ENCODE measurements at places on chromosomes 2 and 18. TPM values are rescaled to one million over a fixed set of nuclear protein-coding genes. Genes with fewer than 3 reads are reported as not detected.

PLEKHA3 gene
- total RNA-seq, result 11.2 TPM

GRB14 gene
- total RNA-seq, result 0.43 TPM

PAPOLG gene
- 14.7 TPM for total RNA-seq

PTPN2 gene
- 46.6 TPM for total RNA-seq

ST6GAL2 gene
- not detected for total RNA-seq

NT5C1B gene
- not detected for total RNA-seq

ERMN gene
- 0.78 TPM for total RNA-seq

TXNDC2 gene
- total RNA-seq, result 0.10 TPM

VIT gene
- not detected for total RNA-seq

UCN gene
- total RNA-seq, result 2.4 TPM

MYOM1 gene
- total RNA-seq, result 120 TPM

DAPL1 gene
- total RNA-seq, result not detected

TSPYL6 gene
- total RNA-seq, result not detected

GRHL1 gene
- 1.4 TPM for total RNA-seq

SEMA4F gene
- total RNA-seq, result 4.3 TPM

RAPGEF4 gene
- total RNA-seq, result 1.5 TPM

SLC14A1 gene
- not detected for total RNA-seq

All from myocyte (in vitro differentiated cells).